T-cell (primary cell): ENCODE measurements at places on chromosomes 12 and 14.

DNA sequence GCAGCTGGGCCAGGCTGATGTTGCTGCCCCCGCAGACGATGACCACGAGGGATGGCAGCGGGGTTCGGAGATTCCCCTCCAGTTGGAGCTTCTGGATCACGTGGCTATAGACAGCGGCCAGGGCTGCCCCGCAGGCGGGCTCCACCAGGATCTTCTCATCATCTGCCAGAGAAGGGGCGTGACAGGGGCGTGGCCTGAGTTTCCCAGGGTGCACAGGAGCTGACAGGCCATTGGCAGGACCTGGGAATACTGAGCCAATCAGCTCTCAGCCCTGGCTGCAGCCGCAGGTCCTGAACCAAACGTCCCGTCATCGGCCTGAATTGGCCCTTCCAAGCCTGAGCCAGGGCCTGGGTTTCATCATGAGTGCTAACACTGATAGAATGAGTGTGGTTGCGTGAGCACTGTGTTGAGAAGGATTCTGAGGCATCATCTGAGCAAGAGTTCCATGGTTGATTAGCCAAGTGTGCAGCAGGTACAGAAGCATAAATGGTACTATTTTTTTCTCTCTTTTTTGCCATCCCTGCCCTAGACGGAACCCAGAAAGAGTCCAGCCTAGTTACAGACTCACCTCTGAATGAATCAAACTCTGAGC is 10.6 kb downstream of the SDS start:
- H3K4me3 ChIP-seq, result no peak overlapping the region
- no peak for DNase-seq
- H3K4me1 ChIP-seq, result no peaks in the 10 kb centered on the region
- peaks cover 12% of the 10 kb centered on the region for H3K27me3 ChIP-seq

GRCh38 chr12:288687-289086 is 26.1 kb upstream of the SLC6A13 start:
- no peaks in the 10 kb centered on the region for H3K27me3 ChIP-seq
- no peak for DNase-seq
- no peak overlapping the region for H3K4me3 ChIP-seq
- peaks cover 6% of the 10 kb centered on the region for H3K36me3 ChIP-seq
- H3K27ac ChIP-seq, result no peak overlapping the region
- H3K4me1 ChIP-seq, result no peaks in the 10 kb centered on the region

DNA sequence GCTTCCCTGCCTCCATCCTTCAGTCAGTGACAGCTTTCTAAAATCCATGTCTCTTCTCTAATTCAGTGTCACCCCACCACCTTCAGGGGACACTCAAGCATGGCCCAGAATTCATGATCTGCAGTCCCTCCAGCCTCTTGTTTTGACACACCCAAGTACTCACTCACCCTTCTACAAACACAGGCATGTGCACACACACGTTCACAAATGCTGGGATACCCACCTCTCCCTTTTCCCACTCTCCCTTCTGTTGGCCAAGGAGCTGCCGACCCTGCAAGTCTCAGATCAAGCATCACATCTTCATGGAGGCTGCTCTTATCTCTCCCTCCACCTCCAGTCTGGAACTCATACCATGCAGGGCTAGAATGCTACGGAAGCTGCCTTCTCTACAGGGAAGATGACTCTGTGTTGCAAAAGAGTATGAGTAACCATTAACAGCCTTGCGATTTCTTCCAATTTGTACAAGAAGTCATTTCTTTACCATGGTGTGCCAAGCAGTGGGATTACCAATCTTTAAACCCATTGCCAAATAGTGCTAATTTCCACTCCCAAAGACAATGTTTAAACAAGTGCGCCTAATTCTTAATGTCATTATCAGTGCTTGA is 196.1 kb downstream of the BCL11B start:
- H3K4me1 ChIP-seq, result peaks cover 3% of the 10 kb centered on the region
- no peak overlapping the region for H3K4me3 ChIP-seq
- DNase-seq, result no peak

DNA sequence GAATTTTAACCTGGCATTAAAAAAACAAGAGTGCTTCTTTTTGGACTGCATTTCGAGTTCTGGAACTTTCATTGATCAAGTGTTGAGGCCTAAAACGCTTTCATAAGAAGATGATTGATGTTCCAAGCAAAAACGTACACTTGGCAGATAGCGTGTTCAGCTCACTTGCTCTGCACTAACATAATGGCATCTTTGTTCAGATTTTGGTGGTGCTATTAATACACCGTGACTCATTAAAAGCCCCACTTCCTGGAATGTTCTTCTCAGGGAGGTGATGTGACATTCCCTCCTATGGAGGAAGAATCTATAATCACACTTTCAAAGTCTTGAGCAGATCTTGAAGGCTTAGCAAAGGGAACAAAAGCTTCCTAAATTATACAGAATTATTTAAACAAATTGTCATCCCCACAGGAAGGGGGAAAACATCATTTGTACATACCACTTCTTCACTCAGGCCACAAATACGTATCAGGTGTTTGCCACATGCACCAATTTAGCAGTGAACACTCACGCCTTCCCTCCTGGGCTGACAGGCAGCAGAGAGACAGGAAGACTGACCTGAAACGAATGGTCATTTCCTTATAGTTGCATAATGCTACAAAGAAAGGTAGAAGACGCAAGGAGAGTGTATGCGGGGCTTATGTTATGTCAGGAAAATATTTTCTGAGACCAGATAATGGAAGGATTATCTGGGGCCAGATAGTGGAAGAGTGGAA is 15.4 kb downstream of the HSP90AA1 start:
- no peaks in the 10 kb centered on the region for H3K4me1 ChIP-seq
- no peak overlapping the region for H3K27ac ChIP-seq
- DNase-seq, result no peak
- no peaks in the 10 kb centered on the region for H3K36me3 ChIP-seq

GRCh38 chr14:104144911-104145825 is 6.8 kb downstream of the KIF26A start:
- H3K4me1 ChIP-seq, result peaks cover 5% of the 10 kb centered on the region
- H3K27ac ChIP-seq, result no peak overlapping the region
- peaks cover 45% of the 10 kb centered on the region for H3K27me3 ChIP-seq
- no peak overlapping the region for H3K4me3 ChIP-seq
- no peaks in the 10 kb centered on the region for H3K36me3 ChIP-seq

- H3K4me1 ChIP-seq, result no peaks in the 10 kb centered on the region
- H3K27ac ChIP-seq, result no peak overlapping the region
- H3K4me3 ChIP-seq, result no peak overlapping the region
- DNase-seq, result no peak
- H3K27me3 ChIP-seq, result no peaks in the 10 kb centered on the region
Observed at GRCh38 chr12:51188359-51189051, 15.6 kb upstream of the TFCP2 start.

- H3K27ac ChIP-seq, result no peak overlapping the region
- no peak for DNase-seq
- no peaks in the 10 kb centered on the region for H3K27me3 ChIP-seq
- no peaks in the 10 kb centered on the region for H3K36me3 ChIP-seq
- no peak overlapping the region for H3K4me3 ChIP-seq
- H3K4me1 ChIP-seq, result no peaks in the 10 kb centered on the region
Observed at GRCh38 chr14:59060841-59061240, 127.6 kb upstream of the DAAM1 start.

DNA sequence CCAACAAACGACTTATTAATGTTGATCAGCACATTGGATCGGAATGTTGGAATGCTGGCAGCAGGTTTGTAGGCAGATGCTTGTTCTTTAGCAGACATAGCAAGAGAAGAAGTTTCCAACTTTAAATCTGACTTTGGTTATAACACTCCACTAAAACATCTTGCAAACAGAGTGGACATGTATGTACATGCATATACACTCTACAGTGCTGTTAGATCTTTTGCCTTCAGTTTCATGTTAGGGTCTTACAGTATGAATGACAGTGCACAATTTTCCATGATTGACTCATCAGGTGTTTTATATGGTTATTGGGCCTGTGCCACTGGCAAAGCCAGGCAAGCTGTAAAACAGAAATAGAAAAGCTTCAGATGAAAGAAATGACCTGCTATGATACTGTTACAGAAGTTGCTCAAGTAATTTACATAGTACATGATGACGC is 14.3 kb upstream of the DHRS7 start:
- no peaks in the 10 kb centered on the region for H3K36me3 ChIP-seq
- H3K4me1 ChIP-seq, result peaks cover 5% of the 10 kb centered on the region
- no peak overlapping the region for H3K27ac ChIP-seq
- no peaks in the 10 kb centered on the region for H3K27me3 ChIP-seq
- no peak for DNase-seq

DNA sequence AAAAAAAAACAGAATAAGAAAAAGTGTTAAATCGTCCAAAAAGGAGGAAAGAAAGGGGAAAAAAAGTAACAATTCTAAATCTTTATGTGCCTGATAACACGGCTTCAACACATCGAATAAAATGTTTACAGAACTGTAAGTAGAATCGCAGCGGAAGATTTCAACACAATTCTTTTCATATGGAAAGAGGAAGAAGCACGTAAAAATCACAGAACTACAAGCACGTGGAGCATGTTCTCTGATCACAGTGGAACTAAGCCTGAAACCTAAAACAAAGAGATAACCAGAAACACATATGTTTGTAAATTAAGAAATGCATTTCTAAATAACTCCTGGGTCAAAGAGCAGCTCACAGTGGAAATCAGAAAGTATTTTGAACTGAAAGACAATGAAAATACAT is 8.7 kb downstream of the CLEC7A start:
- H3K4me3 ChIP-seq, result no peak overlapping the region
- H3K27ac ChIP-seq, result no peak overlapping the region
- H3K36me3 ChIP-seq, result no peaks in the 10 kb centered on the region

DNA sequence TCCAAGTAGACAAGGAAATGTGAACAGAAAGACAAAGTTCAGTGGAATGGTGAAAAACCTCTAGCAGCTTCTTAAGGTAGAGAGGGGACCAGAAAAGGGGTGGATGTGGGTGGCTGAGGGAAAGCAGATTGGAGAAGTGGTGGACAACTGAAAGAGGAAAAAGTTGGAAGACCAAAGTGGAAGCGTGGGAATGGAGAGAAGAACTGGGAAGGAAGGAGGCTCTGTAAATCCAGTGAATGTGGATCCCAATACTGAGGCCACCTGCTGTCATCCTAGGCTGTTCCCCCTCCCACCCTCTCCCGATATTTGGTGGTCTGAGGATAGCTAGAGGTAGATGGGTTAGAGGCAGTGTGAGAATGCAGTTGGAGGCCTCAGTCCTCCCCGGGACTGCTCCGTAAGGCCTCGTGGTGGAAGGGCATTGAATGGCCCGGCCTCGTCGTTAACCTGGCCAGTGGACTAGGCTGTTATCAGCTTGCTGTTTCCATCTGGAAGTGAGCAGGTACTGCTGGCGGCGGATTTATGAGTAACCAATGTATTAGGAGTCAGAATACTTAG is 822 bp upstream of the POU6F1 start:
- no peak for DNase-seq
- peak overlapping the region; percentile 90 for H3K4me3 ChIP-seq
- no peaks in the 10 kb centered on the region for H3K36me3 ChIP-seq
- H3K27ac ChIP-seq, result peak overlapping the region; percentile 91
- H3K27me3 ChIP-seq, result no peaks in the 10 kb centered on the region

- H3K27me3 ChIP-seq, result peaks cover 10% of the 10 kb centered on the region
- H3K4me3 ChIP-seq, result no peak overlapping the region
- no peak for DNase-seq
- no peak overlapping the region for H3K27ac ChIP-seq
- H3K4me1 ChIP-seq, result no peaks in the 10 kb centered on the region
Observed at GRCh38 chr12:7241404-7242005, 52.0 kb downstream of the PEX5 start.

DNA sequence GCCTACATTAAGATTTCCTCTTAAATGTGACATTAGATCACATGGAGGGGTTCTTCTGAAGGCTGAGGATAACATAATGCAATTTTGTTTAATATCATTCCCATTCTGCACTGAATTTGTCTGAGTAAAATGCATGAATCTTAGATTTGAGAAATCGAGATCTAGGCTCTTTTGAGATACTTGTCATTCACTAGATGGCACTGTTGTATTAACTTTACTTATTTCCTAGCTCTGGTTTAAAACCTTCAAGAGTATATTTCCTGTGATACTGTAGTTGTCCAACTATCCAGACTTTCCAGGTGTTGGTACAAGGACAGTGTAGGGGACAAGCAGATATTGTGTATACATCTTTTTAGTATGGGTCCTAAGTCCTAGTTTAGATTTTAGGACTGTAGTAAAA is 91.7 kb upstream of the SEL1L start:
- no peaks in the 10 kb centered on the region for H3K36me3 ChIP-seq
- no peak for DNase-seq
- H3K4me1 ChIP-seq, result no peaks in the 10 kb centered on the region
- no peak overlapping the region for H3K4me3 ChIP-seq

- no peak overlapping the region for H3K27ac ChIP-seq
- H3K4me3 ChIP-seq, result no peak overlapping the region
- H3K36me3 ChIP-seq, result no peaks in the 10 kb centered on the region
- no peak for DNase-seq
- no peaks in the 10 kb centered on the region for H3K4me1 ChIP-seq
Observed at GRCh38 chr12:70686299-70686698, 49.1 kb upstream of the PTPRB start.

DNA sequence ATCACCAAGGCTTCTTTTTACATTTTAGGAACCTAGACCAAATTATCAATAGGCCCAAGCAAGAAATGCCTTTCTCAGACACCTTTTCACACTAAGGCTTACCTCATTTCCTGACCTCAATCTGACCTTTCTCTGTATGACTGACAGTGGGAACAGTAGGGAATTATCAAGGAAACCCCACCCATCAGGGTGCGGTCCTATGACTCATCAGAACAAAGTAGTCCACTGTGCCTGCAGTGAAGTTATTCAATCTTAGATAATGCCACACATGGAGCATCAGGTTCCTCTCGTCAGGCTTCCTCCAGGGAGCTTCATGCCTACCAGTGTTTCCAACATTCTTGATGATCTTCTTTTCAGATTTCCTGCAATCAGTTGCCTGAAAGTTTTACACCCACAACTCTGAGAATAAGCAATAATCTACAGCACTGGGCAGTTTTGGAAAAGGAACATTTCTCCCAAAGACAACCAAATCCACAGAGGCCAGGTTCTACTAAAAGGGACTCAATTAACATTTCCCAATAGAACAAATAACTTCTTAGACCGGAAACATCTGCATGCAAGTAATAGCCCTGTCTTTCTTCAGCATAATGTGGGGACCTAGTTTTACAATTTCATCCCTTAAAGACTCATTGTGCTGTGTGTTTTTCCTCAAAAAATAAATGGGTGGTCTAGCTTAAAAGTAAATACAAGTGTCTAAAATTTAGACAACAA is 35.9 kb upstream of the TMTC2 start:
- DNase-seq, result no peak
- H3K4me1 ChIP-seq, result no peaks in the 10 kb centered on the region

DNA sequence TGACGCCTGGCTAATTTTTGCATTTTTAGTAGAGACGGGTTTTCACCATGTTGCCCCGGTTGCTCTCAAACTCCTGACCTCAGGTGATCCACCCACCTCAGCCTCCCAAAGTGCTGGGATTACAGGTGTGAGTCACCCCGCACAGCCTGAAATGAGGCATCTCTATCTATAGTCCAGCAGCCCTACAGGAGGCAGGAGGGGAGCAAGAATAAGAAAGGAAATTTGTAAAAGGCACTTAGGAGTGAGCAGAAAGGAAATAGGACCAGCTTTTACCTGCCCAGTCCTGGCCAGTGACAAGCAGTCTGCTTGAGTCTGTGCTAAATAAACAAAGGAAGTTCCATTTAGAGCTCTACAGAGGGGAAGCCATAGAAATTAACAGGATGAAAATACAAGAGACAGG is 15.0 kb upstream of the PSMA6 start:
- H3K36me3 ChIP-seq, result peaks cover 3% of the 10 kb centered on the region
- no peak for DNase-seq
- H3K27ac ChIP-seq, result no peak overlapping the region
- no peak overlapping the region for H3K4me3 ChIP-seq
- H3K4me1 ChIP-seq, result no peaks in the 10 kb centered on the region

GRCh38 chr12:27607591-27607990 is 83.6 kb downstream of the PPFIBP1 start:
- H3K4me1 ChIP-seq, result no peaks in the 10 kb centered on the region
- no peaks in the 10 kb centered on the region for H3K36me3 ChIP-seq
- no peak overlapping the region for H3K27ac ChIP-seq
- no peaks in the 10 kb centered on the region for H3K27me3 ChIP-seq
- DNase-seq, result no peak
